Fibroblast of upper back skin (primary cell): ENCODE measurements at places on chromosomes 2 and 18.

DNA sequence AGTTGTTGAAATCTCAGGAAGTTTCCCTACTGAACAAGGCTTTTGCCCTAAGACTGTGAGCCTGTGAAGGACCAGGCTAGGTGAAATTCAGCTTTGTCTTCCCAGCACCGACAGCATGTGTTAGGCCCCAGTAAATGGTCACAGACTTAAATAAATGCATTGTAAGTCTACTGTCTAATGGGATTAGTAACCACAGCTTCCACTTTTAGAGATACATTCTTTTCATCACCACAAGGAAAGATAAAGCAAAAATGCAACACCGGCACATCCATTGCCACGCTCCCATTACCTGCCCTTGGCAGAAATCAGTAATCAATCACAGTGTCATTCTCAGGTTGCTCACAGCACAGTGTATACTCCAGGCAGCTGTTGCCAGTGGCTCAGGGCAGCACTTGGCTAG, 59.3 kb downstream of the CRACDL start:
- no peak for DNase-seq

- DNase-seq: no peak
Observed at GRCh38 chr2:233121856-233122255, 61.7 kb downstream of the INPP5D start.

- peak; percentile 40 for DNase-seq
Observed at GRCh38 chr2:10042301-10043161, 819 bp upstream of the KLF11 start.

DNA sequence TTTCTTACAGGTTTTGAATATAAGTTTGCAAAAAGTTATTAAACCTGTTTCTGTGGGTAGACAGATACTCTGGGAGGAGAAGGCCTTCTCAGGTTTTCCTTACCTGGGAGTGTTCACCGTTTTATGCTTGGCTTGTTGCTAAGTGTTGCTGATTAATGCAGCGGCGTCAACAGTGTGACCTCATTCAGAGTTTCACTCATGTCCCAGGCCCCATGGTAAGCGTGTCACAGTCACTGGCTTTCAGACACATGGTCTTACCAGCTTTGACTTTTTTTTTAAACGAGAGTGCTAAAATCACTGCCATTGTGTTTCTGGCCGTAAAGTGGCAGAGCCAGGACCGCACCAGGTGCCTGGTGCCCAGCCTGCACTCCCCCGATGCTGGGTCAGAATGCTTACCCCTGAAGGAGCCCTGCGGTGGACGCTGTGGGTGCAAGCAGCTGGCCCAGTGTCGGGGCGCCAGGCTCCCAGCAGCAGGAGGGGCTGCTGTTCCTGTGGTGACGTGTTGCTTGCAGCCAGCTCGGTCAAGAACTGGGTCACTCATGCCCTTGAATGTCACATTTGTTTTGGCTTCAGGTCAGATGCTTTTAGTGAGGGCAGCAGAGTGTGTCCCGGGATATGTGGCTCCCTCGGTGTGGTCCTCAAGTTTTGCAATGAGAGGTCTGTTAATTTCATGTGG, 3.5 kb downstream of the CAPN10 start:
- no peak for DNase-seq

DNA sequence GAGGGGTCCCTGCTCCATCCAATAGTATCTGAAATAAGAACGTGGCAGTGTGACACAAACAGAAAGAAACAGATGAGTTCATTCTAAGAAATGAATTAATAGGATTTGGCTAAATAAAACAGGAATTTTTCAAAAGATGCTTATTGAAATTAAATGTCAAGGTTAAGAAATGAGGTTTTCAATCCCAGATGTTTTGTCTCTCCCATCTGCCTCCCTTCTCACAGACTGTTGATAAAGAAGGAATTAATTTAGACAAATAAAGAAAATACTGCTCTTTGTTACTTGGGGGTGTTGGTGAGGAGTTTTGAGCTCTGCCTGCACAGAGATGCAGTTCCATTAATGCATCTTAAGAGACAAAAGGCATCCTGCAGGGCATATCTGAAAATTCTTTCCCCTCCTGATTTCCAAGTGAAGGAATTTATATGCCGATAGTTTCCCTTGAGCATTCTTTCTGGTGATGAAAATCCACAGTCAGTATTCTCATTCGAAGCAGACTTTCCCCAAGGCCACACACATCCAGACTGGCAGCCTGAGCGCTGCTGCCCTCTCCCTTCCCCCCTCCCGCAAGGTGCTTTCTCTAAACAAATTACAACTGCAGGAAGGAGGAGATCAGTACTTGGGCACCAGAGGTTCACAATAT, 385.4 kb upstream of the RND3 start:
- peak; percentile 40 for DNase-seq

GRCh38 chr18:9240270-9240669, 94.3 kb upstream of the TWSG1 start:
- no peak for DNase-seq

DNA sequence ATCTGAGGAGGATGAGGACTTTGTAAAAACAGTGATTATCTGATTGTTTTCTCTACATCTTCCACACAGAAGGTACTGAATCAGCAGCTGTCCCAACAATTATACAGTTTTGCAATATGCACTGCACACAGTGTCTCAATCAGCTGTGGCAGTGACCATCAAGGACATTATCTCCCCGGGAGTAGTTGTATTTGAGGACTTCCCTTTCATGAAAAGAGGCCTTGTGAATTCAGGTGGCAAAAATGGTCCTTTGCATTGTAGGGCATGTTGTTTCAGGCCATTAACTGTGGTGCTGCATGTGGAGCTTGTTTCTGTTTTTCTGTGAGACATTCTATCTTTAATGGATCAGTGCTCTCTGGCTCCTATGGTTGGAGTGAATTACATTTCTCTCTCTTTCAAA, 779.4 kb upstream of the FSHR start:
- DNase-seq: no peak
